ENCODE measurements at places on chromosomes 3 and 15.

- no peak for DNase-seq
These were observed 240.7 kb upstream of the DNAJC19 start for GRCh38 chr3:181230258-181230657.

DNA sequence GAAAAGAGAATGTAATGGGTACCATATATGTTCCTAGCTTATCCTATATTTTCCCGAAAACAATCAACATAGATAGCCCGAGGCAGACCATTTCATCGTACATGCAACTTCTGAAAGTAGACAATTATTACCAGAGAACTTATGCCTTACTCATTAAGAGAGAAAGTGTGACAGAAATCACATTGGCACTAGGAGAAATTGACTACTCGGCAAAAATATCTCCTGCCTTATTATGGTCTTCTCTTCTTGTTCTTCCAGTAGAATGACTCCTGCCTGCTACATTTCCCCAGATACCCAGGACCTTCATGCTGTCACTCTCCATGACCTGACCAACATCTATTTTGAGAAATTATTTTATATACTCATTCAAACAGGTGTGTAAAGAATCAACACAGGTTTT lies 1015.7 kb downstream of the TUSC7 start:
- DNase-seq, result no peak

GRCh38 chr3:6444888-6445658 lies 415.8 kb upstream of the GRM7 start:
- no peak for DNase-seq

GRCh38 chr3:20326541-20326940 lies 140.5 kb upstream of the SGO1 start:
- no peak for DNase-seq

GRCh38 chr3:31295150-31295765 lies 237.5 kb upstream of the STT3B start:
- no peak for DNase-seq

GRCh38 chr15:31577108-31577507 lies 250.5 kb downstream of the KLF13 start:
- no peak for DNase-seq

DNA sequence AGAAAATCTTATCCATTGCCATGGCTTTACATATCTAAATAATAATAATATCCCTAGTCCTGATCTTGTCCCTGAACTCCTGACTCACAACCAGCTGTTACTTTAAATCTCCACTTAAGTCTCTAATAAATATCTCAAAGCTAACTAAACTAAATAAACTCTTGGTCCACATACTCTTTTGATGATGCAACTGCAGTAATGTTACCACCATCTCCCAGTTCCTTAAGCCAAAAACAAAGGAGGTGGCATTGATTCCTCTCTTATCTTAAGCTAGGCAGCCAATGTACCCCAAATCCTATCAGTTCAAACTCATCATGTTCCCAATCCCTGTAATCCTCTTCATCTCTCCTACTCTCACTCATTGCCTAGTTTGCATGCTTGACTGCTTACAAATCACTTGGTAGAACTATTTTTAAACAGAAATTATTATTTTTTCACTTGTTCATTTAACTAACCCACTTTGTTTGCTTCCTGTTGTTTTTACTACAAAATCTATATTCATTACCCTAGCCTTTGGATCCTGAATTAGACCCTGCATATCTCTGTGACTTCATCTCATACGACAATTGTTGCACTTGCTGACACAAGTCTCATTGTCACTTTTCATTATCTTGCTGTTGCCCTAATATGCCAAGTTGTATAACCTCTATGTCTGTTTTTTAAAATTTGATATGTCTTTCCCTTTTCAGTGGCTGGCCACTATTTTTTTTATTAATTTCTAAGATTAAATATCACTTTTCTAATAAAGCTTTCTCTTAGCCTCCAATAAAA lies 462.2 kb downstream of the ZPLD1 start:
- DNase-seq, result no peak

GRCh38 chr3:155889212-155889611 lies 18.8 kb downstream of the GMPS start:
- DNase-seq, result no peak

GRCh38 chr15:55916666-55917409 lies 76.6 kb downstream of the NEDD4 start:
- no peak for DNase-seq

DNA sequence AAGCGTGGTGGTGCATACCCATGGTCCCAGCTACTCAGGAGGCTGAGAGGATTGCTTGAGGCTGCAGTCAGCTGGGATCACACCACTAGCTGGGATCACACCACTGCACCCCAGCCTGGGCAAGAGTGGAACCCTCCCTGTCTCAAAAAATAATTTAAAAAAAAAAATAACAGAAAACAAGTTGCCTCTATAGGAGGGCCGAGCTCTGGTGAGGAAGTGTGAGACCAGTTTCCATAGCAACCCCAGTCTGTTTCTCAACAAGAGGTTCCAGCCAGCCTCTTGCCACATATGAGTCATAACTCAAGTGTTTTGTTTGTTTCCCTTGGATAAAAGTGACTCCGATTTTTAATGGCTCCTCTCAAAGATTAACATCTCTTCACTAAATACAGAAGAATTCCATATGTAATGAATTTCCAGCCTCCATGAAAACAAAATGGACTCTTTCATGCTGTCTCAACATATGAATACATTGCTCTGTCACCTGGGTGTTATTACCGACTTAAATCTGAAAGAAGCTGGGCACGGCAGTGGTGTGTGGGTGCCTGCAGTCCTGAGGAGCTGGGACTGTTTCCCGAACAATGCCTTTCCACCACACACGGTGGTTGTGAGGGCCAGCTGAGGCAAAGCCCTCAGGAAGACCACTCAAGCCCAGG lies 19.7 kb downstream of the TMEM43 start:
- peak; percentile 51 for DNase-seq

GRCh38 chr15:59722037-59722436 lies 32.9 kb upstream of the BNIP2 start:
- DNase-seq, result no peak

DNA sequence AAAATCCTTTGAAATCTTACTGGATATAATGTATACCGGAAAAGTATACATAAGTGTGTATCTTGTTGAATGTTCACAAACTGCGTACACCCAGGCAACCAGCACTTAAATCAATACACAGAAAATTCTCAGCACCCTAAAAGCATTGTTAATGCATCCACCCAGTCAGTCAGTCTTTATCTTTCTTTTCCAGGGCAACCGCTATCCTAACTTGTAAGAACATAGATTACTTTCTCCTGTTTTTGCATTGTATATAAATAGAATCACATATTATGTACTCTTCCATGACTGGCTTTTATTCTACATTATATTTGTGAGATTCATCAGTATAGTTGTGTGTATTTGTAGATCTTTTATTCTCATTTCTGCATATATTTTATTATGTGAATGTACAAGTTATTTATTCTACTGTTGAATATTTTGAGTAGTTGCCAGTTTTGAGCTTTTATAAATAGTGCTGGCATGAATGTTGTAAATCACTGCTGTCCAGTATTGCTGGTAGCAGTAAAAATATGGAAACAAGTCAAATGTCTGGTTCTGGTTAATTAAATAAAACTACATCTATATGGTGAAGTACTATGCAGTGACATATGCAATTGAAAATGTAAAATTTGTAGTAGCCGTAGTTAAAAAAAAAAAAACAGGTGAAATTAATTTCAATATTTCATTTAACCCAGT lies 62.1 kb downstream of the PDCD6IP start:
- DNase-seq, result no peak

DNA sequence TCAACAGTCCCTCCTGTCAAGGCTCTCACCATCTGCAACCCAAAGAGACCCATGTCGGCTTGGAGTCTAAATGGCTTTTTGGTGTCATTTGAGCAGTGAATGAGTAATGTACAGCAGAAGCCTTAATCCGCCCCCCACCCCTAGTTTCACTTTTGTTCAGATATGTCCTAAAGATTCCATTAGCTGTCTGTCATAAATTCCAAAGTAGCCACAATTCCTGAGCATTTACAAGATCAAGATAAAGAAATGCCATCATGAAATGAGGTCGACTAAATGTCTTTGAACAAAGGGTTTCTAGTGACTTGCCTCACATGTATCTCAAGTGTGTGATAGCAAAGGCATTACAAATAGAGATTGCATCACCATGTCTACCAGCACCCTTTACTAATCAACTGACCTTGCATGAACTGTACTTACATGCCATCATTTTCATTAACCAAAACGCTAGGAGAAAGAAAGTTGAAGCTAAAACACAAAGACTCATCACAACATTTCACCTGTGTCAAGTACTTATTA lies 123.8 kb upstream of the PHLDB2 start:
- DNase-seq, result no peak

- DNase-seq, result no peak
These were observed 811 bp downstream of the C3orf52 start for GRCh38 chr3:112086875-112087524.

DNA sequence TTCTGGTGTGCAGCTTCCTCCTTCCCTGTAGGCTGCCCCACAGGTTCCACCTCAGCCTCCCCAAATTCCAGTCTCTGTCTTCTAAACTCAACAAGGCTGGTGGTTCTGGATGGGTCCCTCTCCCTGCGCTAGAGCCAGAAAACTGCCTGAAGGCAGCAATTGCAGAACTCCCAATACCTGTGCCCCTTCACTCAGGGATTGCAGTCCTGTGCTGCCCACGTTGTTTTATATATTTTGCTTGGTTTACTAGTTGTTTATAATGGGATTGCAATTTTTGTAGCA lies 14.8 kb upstream of the NPTN start:
- no peak for DNase-seq

DNA sequence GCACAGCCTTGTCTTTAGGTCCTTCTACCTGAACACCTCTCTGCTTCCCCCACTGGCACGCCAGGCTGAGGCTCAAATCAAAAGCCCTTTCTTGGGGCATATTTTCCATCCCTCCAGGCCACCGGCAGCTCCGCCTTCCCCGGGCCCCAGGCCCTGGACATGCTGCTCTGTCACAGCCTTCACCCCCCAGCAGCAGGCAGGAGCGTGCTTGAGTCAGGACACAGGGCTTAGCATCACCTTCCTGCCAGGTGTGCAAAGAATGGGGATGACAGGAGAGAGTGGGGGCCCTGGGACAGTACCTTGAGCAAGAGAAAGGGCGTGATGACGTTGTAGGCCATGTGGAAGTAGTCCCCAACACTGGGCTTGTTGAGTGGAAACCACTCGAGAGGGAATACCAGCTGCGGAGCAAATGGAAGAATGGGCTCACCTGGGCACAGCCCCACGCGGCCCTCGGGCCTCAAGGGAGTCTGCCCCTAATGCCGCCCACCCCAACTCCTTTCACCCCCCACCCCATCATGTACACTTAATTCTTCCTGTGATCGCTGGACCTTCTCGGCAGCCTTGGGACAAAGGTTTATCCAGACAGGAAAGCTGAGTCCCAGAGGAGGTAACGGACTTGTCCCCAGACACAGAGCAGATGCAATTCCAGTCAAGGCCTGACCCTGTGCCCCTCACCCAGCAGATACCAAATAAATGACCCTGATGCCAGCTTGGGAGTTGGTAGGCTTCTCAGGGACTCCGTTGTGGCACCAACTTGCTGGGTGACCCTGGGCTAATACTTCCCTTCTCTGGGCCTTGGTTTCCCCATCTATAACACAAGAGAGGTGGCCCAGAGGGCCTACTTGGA lies 9.1 kb upstream of the CALML4 start:
- no peak for DNase-seq

GRCh38 chr3:142542054-142542453 lies 36.5 kb downstream of the ATR start:
- no peak for DNase-seq

GRCh38 chr3:115325539-115325938 lies 178.5 kb upstream of the ZBTB20 start:
- DNase-seq, result no peak

- DNase-seq, result no peak
These were observed 74.1 kb downstream of the MSL2 start for GRCh38 chr3:136122006-136122405.

- no peak for DNase-seq
These were observed 449.4 kb upstream of the PROK2 start for GRCh38 chr3:72234391-72234790.

DNA sequence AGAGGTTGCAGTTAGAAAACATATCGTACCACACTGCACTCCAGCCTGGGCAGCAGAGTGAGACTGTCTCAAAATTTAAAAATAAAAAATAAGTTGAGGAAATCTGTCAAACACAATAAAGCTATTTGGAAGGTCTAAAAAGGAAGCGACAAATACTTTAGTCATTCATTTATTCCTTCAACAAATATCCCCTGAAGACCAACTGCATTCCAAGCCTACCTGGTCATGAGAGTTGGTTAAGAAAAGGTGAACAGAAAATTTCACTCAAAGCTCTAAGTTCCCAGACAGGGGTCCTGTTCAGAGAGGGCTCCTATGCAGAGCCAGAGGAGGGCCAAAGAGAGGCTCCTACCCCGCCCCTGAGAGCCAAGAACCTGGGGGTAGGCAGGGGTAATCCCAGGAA lies 15.4 kb upstream of the PRKAR2A start:
- no peak for DNase-seq

Measured in NCI-H2107 (cell line).